SK-MEL-5 (cell line): ENCODE measurements at places on chromosomes 11 and 22.

DNA sequence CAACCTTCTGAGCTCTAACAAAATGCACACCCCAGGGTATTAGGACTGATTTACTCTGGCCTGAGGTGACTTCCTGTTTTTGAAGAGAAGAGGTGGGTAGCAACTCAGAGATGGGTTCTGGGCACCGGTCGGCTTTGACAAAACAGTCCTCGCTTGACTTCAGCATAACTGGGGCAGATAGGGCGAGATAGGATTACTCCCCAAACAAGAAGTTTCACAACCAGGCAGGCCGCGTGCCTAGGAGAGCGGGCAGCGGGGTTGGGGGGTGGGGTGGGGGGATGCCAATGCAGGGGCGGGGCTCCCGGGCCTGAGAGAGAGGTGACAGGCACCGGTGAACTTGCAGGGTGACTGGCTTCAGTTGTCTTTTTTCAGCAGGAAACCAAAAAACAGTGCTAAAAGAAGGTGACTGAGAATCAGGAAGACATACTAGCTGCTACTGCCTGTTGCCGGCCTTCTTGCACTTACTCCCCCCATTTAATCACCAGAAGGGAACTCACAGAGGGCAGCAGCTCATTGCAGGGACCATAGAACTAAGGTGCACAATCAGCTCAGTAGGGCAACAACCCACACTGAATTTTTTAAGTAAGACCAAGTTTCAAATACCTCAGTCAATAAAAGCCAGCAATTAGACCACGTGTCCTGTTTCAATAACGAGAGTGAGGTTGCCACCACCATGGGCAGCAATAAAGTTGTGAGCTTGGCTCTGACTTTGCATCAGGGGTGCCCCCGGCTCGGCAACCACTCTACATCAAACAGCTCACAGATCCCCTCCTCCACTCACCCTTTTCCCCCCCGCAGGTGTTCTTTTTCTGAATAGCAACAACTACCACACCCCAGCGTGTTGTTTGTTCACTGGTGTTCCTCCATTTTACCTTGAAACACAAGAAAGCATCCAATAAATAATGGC lies 37.2 kb upstream of the ETS1 start:
- no peak for DNase-seq

- DNase-seq: peak; percentile 60
Measured at GRCh38 chr11:61923166-61924063, 6.0 kb upstream of the RAB3IL1 start.

- no peak for DNase-seq
Measured at GRCh38 chr11:71227058-71227659, 25.2 kb downstream of the SHANK2 start.

- DNase-seq: no peak
Measured at GRCh38 chr22:19105867-19106802, 16.1 kb downstream of the DGCR2 start.

- DNase-seq: no peak
Measured at GRCh38 chr11:87081358-87081757, 43.6 kb downstream of the TMEM135 start.

- no peak for DNase-seq
Measured at GRCh38 chr11:61488651-61489291, 19.8 kb upstream of the LRRC10B start.

DNA sequence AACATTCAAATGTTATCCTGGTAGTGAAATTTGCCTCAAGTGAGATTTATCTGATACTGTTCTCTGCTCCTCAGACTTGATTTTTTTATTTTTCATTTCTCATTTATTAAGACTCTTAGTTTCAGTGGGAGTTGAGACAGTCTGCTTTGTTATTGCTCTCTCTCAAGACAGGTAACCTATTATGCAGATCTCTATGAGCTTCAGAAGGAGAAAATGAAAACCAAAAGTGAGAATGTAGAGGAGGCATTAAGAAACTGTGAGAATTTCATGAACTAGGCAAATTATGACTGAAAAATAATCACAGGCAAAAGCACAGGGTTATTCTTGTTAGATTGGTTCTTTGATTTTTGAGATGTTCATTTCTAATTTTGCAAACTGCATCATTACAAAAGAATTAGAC lies 290.0 kb upstream of the CHORDC1 start:
- no peak for DNase-seq

DNA sequence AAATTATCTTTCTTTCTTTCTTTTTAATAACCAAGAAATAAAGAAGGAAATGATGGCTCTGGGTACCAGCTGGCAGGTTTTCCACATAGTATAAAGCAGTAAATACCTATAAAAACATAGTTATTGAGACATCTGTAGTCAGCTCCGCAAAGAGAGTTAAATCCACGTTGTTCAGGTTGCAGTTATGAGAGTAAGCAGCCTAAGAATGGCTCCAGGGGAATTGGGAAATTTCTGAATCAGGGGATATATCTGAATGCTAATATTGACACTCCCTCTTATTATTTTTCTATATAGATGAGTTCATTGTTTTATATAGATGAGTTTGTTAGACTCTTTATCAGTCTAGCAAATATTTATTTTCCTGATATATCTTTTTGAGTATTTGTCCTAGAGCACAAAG lies 322.0 kb upstream of the LRRC4C start:
- no peak for DNase-seq

- no peak for DNase-seq
Measured at GRCh38 chr11:73155102-73155501, 13.0 kb upstream of the FCHSD2 start.

- peak; percentile 76 for DNase-seq
Measured at GRCh38 chr11:119196833-119197483, 9.2 kb upstream of the CBL start.
